ENCODE measurements at places on chromosomes 12 and 14.
A peak's percentile ranks its signal among the peaks of the same experiment; 100 is the strongest.

GRCh38 chr14:23365036-23365731 lies at the start of gene EFS:
Gene EFS (minus strand): TSS chr14:23365172. CDS start chr14:23365025, 147 bp downstream.
- H3K27me3 ChIP-seq: no peaks in the 10 kb centered on the region
- DNase-seq: no peak
- H3K4me1 ChIP-seq: peaks cover 6% of the 10 kb centered on the region
- no peaks in the 10 kb centered on the region for H3K36me3 ChIP-seq
- H3K27ac ChIP-seq: peak within 1 kb of the TSS; percentile 54

GRCh38 chr12:119829439-119829838 lies 47.7 kb downstream of the CIT start:
- no peak overlapping the region for H3K27ac ChIP-seq
- no peak overlapping the region for H3K4me3 ChIP-seq
- DNase-seq: no peak
- no peaks in the 10 kb centered on the region for H3K4me1 ChIP-seq
- peaks cover 39% of the 10 kb centered on the region for H3K36me3 ChIP-seq
- no peaks in the 10 kb centered on the region for H3K27me3 ChIP-seq

DNA sequence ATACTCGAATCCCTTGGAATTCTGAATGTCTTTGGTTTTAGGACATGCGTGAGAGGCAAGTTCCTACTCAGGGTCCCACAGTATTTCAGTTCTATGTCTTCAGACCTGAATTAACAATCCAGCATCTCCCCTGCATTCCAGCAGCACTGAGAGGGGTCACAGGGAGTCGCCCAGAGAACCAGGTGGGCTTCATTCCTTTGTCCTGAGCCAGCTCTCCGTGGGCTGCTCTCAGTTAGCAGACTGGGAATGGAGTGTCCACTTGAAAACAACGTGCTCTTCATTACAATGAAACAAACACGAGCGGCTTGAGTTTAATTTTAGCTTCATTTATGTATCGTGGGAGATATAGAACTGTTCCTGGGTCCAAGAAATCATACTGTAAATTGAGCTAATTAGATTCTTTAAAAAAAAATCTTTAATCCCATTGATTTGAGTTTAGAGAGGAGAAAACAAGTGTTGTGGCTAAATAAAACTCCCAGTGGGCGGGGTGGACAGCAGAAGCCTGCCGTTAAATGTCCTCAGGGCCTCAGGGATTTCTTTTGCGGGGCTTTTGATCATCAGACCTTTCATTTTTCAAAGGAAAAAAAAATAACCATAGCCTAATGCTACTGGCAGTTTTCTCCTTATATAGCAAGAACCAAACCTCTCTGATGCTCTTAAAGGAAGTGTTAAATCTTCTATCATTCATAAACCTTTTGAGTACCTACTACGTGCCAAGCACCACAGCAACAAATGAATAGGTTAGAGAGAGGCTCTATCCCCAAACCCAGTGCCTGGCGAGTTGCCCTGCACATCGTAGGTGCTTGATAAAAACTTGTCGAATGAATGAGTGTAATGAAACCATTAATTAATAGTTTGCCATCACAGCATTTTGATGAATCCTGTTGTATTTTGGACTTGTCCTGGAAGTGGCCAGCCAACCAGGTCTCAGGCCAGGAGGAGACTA lies 140.4 kb downstream of the CHST11 start:
- H3K4me1 ChIP-seq: peaks cover 3% of the 10 kb centered on the region
- no peak for DNase-seq
- no peak overlapping the region for H3K4me3 ChIP-seq
- no peaks in the 10 kb centered on the region for H3K36me3 ChIP-seq
- no peak overlapping the region for H3K27ac ChIP-seq

DNA sequence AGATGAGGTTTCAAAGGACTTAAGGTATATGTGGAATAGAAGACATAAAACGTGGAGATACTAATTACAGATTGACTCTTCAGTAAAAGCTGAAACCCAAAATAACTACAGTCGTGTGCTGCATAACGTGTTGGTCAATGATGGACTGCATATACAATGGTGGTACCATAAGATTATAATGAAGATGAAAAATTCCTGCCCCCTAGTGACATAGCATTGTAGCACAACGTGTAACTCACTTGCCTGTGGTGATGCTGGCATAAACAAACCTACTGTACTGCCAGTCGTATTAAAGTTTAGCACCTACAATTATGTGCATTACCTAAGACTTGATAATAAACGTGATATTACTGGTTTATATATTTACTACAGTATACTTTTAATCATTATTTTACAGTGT lies 150.3 kb downstream of the LRRK2 start:
- H3K27ac ChIP-seq: no peak overlapping the region
- DNase-seq: no peak
- no peaks in the 10 kb centered on the region for H3K36me3 ChIP-seq
- H3K4me1 ChIP-seq: no peaks in the 10 kb centered on the region
- H3K27me3 ChIP-seq: no peaks in the 10 kb centered on the region
- no peak overlapping the region for H3K4me3 ChIP-seq

DNA sequence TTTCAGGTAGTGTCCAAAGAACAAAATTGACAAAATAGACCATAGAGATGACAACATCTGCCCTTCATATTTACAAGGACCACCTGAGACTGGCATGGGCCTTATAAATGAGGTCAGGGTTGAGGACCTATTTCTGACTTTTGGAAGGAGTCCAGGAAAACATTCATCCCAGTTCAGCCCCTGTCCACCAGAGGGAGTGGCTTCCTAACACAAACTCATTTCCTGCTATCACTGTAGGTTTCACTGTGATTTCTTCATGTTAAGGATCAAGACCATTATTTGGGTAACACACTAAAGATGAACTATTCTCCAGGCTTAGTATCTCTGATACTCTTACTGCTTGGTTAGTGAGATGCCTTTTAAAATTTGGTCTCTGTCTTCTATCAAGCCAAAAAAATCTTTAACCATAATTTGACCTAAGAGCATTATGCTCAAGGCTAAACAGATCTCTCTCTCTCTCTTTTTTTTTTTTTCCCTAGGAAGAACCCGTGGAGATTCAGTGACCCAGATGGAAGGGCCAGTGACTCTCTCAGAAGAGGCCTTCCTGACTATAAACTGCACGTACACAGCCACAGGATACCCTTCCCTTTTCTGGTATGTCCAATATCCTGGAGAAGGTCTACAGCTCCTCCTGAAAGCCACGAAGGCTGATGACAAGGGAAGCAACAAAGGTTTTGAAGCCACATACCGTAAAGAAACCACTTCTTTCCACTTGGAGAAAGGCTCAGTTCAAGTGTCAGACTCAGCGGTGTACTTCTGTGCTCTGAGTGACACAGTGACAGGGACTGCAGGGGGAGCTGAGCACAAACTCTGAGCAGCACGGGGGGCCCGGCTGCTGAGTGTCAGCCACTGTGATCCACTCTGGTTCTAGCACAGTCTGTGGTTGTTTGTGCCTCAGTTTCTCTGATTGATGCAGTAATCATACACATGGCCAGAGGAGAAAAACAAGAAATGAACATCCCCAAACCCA lies 267.6 kb upstream of the OR4E1 start:
- H3K27me3 ChIP-seq: peaks cover 50% of the 10 kb centered on the region
- no peak overlapping the region for H3K27ac ChIP-seq
- no peak for DNase-seq
- H3K36me3 ChIP-seq: no peaks in the 10 kb centered on the region
- no peak overlapping the region for H3K4me3 ChIP-seq

GRCh38 chr14:69260861-69261564 lies 1.1 kb downstream of the GALNT16 start:
- H3K27me3 ChIP-seq: peaks cover 79% of the 10 kb centered on the region
- peak overlapping the region; percentile 34 for H3K4me3 ChIP-seq
- DNase-seq: no peak
- no peak overlapping the region for H3K27ac ChIP-seq
- H3K4me1 ChIP-seq: no peaks in the 10 kb centered on the region

DNA sequence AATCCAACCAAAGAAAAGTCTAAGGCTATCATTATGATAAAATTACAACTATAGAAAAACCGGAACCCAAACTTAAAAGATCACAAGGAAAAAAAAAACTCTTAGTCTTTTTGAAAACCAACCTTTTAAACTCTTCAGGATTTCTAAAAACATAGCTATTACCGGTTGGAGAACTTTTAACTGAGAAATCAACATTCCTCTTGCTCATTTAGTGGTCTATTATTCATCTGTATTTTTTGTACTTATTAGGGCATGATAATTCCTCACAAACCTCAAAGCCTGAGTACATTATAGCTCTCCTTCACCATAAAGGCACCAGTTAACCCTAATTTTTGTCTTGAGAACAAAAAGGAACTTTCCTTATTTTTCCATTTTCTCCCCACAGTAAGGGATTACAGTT lies 10.4 kb downstream of the LUM start:
- no peak for DNase-seq
- H3K27me3 ChIP-seq: no peaks in the 10 kb centered on the region
- H3K4me1 ChIP-seq: peaks cover 9% of the 10 kb centered on the region
- H3K4me3 ChIP-seq: no peak overlapping the region
- no peaks in the 10 kb centered on the region for H3K36me3 ChIP-seq
- H3K27ac ChIP-seq: no peak overlapping the region

DNA sequence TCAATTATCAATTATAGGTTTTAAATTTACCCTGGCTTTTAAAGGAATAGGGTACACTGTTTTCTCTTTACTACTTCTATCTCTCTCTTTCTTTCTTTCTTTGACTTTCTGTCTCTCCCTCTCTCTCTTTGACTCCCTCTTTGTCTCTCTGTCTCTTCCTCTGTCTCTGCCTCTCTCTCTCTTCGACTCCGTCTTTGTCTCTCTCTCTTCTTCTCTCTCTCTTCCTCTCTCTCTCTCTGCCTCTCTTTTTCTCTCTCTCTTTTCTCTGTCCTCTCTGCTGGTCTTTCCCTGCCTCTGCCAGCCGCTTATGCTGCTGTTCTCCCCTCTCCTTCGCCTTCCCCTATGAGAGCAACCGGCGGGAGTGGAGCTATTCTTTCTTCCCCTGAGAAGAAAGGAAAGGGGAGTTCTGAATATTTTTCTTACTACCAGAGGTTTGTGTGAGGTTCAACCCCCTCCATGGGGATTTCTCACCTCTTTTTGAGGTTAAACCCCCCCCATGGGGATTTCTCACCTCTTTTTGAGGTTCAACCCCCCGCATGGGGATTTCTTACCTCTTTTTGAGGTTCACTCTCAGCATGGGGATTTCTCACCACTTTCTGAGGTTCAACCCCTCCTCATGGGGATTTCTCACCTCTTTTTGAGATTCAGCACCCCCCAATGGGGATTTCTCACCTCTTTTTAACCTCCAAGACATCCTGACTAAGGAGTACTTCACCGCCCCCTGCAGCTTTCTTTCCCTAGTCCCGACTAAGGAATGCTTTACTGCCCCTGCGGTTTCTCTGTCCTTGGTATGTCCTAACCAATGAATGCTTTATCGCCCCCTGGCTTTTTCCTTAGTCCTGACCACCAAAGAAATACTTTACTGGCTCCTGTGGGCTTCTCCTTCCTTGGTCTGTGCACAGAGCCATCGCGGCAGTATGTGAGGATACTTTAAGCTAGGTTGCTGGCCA lies 27.4 kb upstream of the DDHD1 start:
- no peak for DNase-seq
- H3K27me3 ChIP-seq: no peaks in the 10 kb centered on the region
- H3K4me3 ChIP-seq: no peak overlapping the region
- no peak overlapping the region for H3K27ac ChIP-seq

GRCh38 chr14:103501041-103501870 lies 21.4 kb downstream of the CKB start:
- no peak overlapping the region for H3K27ac ChIP-seq
- no peaks in the 10 kb centered on the region for H3K27me3 ChIP-seq
- no peak for DNase-seq
- H3K36me3 ChIP-seq: peaks cover 93% of the 10 kb centered on the region

GRCh38 chr12:133081159-133081780 lies 547 bp downstream of the ZNF140 start:
- peak overlapping the region; percentile 76 for H3K4me3 ChIP-seq
- H3K27me3 ChIP-seq: no peaks in the 10 kb centered on the region
- DNase-seq: no peak
- H3K27ac ChIP-seq: peak overlapping the region; percentile 81
- peaks cover 47% of the 10 kb centered on the region for H3K36me3 ChIP-seq
- no peaks in the 10 kb centered on the region for H3K4me1 ChIP-seq

- no peaks in the 10 kb centered on the region for H3K27me3 ChIP-seq
- no peak overlapping the region for H3K4me3 ChIP-seq
- peaks cover 8% of the 10 kb centered on the region for H3K4me1 ChIP-seq
- H3K27ac ChIP-seq: no peak overlapping the region
Measured at GRCh38 chr14:61335671-61336275, 14.4 kb downstream of the PRKCH start.

DNA sequence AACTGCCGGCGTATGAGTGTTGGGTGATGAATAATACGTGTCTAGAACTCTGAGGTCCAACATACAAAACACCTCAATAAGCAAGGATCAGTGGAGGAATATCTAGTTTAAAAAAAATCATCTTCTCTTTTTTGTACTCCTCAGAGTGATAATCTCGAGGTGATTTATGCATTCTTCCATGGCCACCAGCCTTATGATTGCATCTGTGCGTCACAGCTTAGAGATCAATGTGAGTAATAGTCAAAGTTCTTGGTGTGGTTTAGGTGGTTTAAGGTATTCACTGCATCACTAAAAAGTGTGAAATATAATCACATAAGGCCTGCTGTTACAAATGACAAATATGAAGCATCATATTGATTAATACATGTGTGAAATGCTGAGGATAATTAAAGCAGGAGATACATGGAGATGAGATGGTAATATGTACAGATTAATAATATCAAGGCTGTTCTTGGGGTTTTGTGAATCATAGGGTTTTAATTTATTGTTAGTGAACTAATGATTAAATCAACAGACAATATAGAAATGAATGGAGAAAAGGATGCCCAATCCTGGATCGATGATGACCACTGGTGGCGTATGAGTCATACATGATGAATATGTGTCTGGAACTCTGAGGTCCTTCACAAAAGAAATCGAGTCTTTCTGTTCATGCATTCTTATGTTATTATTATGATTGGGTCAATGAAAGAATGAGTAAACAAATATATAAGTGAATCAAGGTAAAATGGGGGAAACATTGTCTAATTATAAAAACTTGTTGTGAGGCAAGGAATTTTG lies 68.8 kb upstream of the RTL1 start:
- H3K4me3 ChIP-seq: no peak overlapping the region
- H3K27me3 ChIP-seq: no peaks in the 10 kb centered on the region
- peak overlapping the region; percentile 46 for H3K27ac ChIP-seq
- peaks cover 3% of the 10 kb centered on the region for H3K4me1 ChIP-seq
- H3K36me3 ChIP-seq: peaks cover 54% of the 10 kb centered on the region

DNA sequence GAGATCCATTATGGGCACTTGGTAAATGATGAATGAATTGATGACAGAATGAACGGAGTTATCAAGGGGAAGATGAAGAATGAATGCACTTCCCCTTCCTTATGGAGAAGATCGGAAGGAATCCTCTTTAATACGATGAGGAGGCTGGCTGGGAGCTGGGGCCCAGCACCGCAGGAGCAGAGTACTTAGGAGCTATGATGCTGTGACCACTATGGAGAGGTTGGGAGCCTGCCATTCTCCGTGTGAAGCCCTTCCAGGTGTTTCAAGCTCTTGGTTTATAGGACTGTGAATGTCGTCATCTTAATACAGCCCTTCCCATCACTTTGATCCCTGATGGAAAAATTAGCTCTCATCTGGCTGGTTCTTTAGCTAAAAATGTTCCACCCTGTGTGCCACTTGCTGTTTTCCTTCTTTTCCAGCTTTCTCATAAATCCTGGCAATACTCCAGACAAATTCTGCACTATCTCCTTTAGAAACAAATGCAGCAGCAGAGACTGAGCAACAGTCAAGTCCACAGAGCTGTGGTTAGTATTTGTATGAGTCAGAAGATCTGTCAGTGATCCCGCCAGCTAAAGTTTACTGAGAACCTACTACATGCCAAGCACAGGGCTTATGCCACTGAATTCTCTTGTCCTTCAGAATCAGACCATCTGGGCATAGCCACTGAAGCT lies 263.1 kb upstream of the CRY1 start:
- DNase-seq: no peak
- H3K27me3 ChIP-seq: no peaks in the 10 kb centered on the region
- no peak overlapping the region for H3K27ac ChIP-seq
- H3K36me3 ChIP-seq: no peaks in the 10 kb centered on the region
